ENCODE measurements at places on chromosomes 4 and X.

GRCh38 chr4:77665381-77666069 lies 59.9 kb downstream of the CXCL13 start:
- DNase-seq: no peak

GRCh38 chr4:56227301-56227835 lies 159.9 kb downstream of the AASDH start:
- no peak for DNase-seq

GRCh38 chrX:22124098-22124497 lies 92.0 kb downstream of the PHEX start:
- no peak for DNase-seq

GRCh38 chr4:146900295-146900694 lies 45.4 kb downstream of the TTC29 start:
- no peak for DNase-seq

DNA sequence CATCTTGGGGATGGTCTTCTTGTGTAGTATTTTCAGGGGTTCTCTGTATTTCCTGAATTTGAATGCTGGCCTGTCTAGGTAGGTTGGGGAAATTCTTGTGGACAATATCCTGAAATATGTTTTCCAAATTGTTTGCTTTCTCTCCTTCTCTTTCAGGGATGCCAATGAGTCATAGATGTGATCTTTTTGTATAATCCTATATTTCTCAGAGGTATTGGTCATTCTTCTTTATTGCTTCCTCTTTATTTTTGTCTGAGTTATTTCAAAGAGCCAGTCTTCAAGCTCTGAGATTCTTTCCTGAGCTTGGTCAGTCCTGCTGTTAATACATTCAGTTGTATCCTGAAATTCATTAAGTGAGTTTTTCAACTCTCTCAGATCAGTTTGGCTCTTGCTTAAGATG lies 73.1 kb downstream of the MAMLD1 start:
- no peak for DNase-seq

- DNase-seq: no peak
These were observed 65.7 kb downstream of the CLCN5 start for GRCh38 chrX:49988143-49988542.

GRCh38 chrX:132622130-132622529 lies 133.3 kb upstream of the MBNL3 start:
- DNase-seq: no peak

DNA sequence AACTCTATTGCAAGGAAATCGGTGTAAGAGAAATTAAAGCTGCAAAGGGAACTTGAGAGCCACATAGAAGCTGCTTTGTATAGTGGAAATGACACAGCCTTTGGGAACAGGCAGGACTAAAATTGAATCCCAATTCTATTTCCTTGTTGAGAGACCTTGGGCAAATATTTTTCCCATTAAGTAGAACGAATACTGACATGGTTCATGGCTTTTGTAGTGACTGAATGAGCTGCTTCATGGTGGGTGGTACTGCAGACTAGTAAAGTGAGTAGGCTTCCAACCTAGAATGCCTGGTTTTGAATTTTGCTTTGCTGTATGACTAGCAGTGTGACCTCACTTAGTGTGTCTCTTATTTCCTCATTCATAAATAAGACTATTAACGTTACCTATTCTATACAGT lies 182.2 kb upstream of the KCNIP4 start:
- DNase-seq: no peak

DNA sequence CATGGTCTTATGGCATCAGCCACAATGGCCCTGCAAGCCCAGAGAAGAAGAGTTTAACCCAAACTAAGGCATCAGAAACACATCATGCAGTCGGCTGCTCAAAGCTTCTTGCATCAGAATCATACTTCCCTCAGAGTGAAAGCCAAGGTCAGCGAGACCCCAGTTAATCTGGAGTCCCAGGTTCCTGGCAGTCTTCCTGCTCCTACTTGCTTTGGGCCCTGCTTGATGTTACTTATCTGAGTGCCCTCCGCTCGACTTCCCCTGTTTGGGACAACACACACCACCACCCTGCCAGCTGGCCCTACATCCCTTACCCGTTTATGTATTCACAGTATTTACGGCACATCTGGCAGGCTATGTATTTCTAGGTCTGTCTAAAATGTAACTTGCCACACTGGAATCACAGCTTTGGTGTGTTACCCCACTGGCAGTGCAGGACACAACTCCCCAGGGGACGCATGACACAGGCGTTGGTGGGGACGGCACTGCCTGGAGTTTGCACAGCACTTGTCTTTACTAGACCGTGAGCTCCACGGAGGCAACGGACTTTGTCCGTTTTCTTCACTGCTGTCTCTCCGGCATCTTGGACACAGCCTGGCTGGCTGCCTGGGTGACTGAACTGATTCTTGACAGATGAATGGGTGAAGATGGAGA lies 22.8 kb downstream of the CRMP1 start:
- no peak for DNase-seq

DNA sequence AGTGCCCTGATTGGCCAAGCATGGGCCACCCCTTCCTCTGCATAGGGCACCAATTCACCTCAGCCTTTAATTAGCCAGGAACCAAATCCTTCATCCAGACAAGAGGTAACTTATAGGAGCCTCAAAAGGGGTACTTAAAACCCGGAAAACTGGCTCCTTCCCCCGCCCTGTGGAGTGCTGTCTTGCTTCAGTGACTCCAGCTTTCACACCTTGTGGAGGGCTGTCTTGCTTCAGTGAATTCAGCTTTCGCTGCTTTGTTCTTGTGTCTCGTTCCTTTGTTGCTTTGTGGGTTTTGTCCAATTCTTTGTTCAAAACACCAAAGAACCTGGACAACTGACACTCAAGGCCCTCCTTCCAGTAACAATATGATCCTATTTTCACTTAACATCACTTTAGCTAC lies 82.2 kb upstream of the FRG1 start:
- no peak for DNase-seq

GRCh38 chr4:3410401-3411135 lies 31.2 kb upstream of the HGFAC start:
- no peak for DNase-seq

GRCh38 chr4:89469930-89470375 lies 162.4 kb upstream of the GPRIN3 start:
- no peak for DNase-seq

DNA sequence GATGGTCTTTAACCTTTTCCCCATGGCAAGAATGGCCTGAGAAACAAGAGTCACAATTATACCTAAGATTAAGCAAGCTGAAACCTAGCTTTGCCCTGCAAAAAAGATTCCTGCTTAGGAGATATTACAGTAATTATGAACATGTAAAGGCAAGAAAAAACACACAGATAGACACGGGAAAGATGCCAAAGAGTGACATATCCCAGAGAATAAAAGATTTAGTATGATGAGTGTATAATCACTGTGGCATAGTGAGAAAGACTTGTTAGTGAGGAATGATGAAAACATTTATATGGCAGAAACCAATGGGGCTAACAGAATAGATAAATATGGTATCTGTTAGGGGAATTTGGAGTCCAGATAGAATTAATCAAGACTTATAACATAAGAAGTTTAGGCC lies 29.6 kb upstream of the TASL start:
- no peak for DNase-seq

GRCh38 chrX:54043541-54044125 lies 640 bp downstream of the PHF8 start:
- DNase-seq: no peak

GRCh38 chr4:90293320-90293719 lies 166.1 kb downstream of the CCSER1 start:
- no peak for DNase-seq

DNA sequence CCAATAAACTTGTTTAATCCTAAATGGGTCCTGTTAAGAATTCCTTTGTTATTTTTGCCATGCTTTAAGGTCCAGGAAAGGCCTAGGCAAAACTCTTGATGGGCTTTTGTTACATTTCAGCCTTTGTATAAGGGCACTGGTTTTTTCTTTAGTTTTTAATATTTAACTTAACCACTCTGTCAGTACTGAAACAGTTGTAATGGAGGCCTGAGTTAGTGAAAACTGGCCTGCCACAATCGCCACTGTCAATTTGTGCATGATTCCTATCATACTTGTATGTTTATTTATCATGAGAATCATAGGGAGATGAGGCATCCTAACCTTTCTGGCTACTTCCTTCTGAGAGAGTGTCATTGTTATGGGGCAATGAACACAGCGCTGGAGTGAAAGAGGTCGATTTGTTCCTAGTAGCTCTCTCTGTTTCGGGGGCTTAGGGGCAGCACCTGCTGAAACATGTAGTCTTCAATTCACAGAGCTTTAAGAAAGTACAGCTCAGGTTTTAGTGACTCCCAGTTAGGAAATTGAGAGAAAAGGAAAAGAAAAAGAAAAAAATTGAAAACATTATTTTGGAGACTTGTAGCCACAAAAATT lies 393.8 kb upstream of the FSTL5 start:
- no peak for DNase-seq

DNA sequence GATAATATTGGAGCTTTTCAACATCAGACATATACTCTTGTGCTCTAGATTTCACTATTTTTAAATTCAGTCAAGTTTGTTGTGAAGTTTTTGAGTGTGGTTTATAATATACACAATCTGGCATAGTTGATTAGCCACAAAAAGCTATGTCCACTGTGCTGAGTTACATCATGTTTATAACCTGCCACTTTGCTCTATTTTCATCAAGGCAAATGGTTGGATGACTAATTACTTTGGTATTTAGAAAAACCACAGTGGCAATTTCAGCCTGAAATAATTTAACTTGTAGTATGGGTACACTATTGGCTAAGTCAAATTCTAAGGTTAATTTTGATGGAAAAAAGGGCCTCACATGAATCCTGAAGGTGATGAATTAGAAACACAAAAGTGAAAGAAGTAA lies 262.6 kb downstream of the C4orf33 start:
- no peak for DNase-seq

DNA sequence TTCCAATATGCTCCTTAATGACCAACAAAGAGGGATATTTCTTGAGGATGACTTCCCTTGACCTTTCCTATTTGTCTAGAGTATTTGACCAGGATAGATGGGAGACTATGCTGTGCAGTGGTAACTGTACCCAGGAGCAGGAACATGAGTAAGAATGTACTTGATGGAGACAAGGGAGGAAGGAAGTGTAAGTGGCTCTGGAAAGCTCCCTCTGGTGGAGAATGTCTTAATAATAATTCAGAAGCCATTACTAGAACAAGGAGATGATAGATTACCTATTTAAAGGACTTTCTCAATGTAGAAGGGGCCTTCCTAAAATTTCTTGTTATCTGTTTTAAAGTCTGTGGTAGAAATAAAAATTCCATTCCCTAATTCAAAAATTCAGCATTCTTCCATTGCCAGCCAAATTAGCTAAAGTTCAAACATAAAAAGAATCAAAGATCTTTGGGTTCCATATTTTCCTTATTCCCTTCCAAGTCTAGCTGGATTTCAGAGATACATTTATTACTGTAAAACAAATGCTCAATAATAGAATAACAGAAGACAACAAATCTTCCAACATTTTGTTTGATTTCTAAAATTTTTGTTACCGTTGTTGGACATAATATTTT lies 83.8 kb downstream of the GRID2 start:
- DNase-seq: no peak

DNA sequence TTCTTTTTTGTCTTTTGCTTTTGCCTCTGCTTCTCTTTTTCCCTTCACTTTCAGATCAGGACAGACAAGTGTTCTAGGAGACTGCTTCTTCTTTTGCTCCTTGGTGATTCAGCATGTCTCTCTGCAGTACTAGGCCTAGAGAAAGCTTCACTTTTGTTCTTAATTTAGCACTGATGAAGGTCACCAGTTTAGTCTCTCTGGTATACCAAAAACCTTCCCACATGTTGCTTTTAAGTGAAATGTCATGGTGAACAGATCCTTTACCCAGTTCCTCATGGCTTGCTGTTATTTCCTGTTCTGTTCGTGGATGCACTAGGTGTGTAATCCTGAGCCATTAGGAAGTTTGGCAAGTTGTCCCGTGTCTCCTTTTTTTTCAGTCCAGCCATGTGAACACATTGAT lies 53.3 kb downstream of the NBDY start:
- no peak for DNase-seq

DNA sequence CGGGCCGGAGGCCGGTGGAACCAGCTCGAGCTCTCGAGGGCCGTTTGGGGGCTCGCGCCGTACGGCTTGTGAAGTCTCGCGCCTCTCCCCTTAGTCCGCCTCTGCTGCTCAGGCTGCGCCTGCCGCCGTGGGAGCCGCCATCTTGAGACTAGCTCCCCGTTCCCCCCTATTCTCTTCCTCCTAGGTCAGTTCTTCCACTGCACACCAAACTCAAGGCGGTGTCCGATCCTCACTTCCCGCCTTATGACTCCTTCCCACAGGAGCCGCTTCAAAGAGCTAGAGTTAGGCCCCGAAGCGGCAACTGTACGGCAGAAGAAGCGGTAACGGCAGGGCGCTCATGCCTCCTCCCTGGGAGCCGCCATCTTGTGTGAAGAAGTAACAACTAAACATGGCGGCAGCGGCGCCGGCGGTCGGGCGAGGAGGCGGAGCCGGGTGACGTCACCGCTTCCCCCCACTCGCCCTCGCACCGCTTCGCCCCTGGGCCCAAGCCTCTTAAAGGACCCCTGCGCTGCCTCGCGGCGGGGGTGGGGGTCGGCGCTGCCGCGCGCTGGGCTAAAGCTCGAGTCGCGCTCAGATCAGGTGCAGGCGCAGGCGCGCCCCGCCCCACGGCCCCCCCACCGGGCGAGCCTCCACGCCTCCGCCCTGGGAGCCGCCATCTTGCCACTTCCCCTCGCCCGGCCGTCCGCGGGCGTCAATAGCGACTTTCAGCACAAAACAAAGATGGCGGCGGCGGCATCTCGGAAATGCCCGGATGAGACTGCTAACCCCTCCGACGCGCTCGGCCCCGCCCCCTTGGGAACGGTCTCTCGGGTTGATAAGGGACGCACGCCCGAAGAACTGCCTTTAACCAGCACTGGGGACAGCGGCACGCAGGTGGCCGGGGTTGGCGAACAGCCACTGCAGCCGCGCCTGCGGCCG lies at the start of gene HCFC1:
Gene HCFC1 (minus strand): TSS at position 369 of the 918 bp plus-strand sequence. CDS start 978 bp downstream, outside the sequence.
- DNase-seq: peak; percentile 72

- no peak for DNase-seq
These were observed 89.0 kb upstream of the STOX2 start for GRCh38 chr4:183816077-183816476.

DNA sequence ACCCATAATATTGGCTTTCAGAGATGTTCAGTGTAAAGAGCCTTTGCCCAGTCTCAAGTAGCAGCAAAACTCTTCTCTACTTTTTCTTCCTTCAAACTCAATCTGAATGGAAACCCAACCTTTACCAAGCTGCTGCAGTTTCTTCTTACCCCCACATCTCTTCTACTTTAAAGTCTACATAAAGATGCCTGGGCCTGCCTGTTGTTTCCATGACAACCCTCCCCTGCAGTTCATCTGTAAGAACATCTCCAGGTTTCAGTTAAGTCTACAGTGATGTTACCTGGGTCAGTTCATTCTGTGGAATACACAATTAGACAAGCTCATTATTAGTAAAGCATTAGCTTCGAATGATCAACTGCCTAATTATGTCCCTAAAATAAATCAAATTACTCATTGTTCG lies 81.4 kb downstream of the SPANXN3 start:
- DNase-seq: no peak

- no peak for DNase-seq
These were observed 29.4 kb downstream of the WDR13 start for GRCh38 chrX:48626401-48627298.

- DNase-seq: no peak
These were observed 5.4 kb upstream of the RS1 start for GRCh38 chrX:18677161-18677869.
